Left cardiac atrium (tissue), 4 donors: ENCODE measurements at places on chromosomes 16 and 17. TPM values are rescaled to one million over a fixed set of nuclear protein-coding genes. Genes with fewer than 3 reads are reported as not detected.

Gene MSLN
- 12.6 TPM for total RNA-seq

Gene TPSAB1
- 17.3 TPM for total RNA-seq

Gene TEN1
- 10.2 TPM for total RNA-seq

Gene AATK
- 8.3 TPM for total RNA-seq

Gene KRTAP3-2
- total RNA-seq: not detected

Gene ERN1
- 11.4 TPM for total RNA-seq

- peak; percentile 63 for DNase-seq
Measured at GRCh38 chr17:1773696-1774181, 11.9 kb downstream of the SERPINF1 start.

DNA sequence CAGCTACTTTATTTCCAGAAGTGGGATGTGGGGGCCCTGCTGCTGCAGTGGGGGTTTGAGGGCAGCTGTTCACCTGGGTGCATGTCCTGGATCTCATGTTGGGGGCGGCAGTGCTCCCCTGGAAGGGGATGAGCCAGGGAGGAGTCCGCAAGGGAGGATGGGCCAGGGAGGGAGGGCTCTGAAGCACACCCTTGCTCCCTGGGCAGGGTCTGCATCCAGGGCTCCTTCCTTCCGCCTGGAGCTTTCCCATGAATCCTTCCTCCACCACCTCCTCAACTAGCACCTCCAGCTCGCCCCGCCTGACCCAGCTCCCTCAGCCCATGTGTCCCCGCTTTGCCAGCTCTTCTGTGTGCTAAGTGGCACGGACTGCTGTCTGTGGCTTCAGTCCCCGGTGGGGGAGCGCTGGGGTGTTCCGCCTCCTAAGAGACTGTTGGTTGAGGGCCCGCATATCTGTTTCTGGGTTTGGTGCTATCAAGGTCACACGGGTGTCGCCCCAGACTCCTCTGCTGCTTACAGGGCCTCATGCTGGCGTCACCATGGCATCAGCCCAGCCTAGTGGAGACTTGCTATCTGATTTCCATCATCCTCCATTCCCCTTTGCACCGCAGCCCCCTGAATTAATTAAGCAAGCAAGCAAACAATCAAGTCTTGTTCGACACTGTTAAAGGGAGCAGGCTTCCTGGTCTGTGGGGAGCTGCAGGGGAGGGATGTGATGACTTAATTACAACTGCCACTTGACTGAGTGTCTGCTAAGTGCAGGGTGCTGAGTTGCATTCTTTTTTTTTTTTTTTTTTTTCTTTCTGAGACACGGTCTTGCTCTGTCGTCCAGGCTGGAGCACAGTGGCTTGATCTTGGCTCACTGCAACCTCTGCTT is 71.8 kb downstream of the PRKCA start:
- DNase-seq: peak; percentile 27

DNA sequence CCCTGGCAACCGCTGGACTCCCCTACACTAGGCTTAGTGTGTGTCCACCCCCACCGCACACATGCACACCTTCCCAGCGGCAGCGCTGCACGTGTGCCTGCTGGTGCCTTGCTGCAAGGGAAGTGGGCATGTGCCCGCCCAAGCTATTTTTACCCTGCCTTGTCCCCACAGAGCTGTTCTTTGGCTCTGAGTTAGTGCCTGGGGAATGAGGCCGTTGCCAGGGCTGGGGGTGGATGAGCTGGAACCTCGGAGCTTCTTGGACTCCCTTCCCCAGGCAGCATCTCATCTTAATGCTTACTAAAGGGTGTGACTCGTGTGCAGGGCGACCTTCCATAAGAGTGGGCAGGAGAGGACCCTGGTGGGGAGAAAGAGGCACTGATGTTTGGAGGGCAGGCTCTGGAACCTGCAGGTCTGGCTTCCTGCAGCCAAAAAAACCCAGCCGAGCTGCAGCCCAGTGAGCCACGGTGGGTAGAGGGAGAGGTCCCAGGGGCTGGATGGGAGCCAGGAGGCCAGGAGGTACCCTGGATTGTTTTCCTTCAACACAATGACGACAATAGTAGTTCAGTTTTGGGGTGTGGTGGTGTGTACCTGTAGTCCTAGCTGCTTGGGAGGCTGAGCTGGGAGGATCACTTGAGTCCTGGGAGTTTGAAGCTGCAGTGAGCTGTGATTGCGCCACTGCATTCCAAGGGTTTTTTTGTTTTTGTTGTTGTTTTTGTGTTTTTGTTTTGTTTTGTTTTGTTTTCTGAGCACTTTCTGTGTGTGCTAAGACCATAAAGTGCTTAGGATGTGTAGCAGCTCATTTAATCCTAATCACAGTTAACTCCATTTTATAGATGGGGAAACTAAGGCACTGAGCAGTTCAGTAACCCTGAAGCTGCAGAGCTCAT is 119.1 kb downstream of the RAB11FIP4 start:
- DNase-seq: peak; percentile 48

DNA sequence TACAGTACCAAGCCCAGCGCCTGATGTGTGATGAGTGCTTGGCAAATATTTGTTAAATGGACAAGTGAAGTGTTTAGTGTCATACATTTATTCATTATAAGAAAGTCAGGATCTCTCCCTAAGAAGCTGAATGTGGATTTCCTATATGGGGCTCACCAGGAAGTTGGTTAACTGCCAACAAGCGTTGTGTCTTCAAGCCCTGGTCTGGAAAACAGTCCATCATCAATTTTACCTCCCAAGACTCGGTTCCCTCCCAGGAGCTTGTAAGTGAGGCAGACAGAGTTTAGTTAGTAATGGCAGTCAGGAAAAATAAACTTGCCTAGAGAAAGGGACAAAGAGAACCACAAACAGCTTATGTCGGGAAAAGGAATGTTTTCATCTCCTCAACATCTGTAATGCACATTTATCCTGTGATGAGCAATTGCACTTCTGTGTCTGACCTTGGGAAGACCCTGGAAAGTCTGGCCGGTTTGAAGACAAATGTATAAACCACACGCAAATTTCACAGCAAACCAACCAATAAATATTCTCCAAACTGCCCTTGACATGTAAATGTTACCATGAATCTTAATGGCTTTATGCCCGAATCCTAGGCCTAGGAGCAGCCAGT is 28.3 kb downstream of the C16orf95 start:
- DNase-seq: no peak

DNA sequence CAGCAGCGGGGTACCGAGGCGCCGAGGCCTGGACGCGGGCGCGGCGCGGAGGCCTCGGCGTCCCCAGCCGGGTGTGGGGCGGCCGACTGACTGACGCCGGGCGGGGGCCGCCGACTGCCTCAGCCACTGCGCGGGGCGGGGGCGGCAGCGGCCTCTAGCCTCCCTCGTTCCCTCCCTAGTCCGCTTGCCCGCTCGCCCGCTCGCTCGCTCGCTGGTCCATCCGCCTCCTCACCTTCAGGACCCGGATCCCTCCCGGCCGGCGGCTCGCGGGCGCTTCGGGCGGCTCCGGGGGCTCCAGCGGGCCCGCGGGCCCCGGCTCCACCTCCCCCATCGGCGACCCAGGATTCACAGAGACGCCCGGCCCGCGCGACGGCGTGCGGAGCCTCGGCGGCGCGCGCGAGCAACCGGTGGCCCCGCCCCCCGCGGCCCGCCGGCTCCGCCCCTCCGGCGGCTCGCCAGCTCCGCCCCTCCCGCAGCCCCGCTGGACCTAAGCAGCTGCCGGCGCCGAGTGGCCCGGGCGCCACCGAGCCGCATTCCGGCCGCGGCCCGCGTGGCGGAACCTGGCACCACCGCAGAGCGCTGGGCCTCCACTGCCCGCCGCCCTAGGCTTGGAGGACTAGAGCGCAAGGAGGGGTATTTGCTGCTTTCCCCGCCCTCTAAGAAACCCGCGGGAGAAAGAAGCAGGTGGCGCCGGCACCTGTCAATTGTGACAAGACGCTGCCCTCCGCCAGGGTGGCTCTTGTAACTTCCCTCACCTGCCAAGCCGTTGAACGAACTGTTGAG is 773 bp downstream of the PHLPP2 start:
- DNase-seq: peak; percentile 77

DNA sequence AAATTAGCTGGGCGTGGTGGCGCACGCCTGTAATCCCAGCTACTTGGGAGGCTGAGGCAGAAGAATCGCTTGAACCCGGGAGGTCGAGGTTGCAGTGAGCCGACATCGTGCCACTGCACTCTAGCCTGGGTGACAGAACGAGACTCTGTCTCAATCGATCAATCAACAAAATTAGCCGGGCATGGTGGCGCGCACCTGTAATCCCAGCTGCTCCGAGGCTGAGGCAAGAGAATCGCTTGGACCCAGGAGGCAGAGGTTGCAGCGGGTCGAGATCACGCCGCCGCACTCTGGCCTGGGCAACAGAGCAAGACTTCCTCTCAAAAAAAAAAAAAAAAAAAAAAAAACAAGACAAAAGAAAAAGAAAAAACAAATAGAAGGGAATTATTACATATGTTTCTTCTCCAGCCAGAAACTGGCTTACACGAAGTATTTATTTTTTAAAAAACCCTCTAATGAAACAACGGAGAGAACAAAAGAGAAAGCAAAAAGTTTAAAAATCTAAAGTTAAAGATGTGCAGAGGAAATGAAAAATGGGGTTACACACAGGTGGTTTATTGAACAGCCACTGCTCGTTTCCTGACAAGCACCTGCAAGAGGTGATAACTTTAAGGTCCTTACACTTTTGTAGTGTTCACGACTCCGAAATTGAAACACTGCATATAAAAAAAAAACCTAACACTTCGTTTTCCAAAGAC is 1.4 kb downstream of the SYNRG start:
- DNase-seq: no peak

GRCh38 chr17:29179232-29180033 is 765 bp downstream of the MYO18A start:
- DNase-seq: peak; percentile 70

DNA sequence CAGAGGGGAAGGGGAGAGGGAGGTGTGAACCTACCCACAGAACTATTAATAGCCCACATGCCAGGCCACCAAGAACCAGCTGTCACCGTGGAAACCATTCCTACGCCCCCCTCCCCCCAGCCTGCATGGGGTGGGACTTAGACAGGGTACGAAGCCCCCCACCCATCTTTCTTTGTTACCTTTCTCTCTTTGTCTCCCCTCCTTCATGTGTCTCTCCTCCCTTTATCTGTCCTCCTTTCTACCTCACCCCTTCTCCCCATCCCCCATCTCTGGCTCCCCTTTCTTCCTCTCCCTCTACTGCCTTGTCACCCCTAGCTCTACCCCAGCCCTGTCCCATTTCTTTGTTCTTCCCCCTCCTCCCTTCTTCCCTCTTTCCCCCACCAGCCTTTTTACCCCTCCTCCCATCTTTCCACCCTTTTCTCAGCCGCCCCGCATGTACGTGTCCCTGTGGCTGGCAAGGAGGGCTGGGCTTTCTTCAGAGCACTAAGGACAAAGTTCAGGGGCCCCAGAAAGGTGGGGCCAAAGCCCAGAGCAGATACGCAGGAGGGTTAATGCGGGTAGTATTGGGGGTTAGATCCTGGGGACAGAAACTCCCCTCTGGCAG is 8.0 kb downstream of the THRA start:
- no peak for DNase-seq

DNA sequence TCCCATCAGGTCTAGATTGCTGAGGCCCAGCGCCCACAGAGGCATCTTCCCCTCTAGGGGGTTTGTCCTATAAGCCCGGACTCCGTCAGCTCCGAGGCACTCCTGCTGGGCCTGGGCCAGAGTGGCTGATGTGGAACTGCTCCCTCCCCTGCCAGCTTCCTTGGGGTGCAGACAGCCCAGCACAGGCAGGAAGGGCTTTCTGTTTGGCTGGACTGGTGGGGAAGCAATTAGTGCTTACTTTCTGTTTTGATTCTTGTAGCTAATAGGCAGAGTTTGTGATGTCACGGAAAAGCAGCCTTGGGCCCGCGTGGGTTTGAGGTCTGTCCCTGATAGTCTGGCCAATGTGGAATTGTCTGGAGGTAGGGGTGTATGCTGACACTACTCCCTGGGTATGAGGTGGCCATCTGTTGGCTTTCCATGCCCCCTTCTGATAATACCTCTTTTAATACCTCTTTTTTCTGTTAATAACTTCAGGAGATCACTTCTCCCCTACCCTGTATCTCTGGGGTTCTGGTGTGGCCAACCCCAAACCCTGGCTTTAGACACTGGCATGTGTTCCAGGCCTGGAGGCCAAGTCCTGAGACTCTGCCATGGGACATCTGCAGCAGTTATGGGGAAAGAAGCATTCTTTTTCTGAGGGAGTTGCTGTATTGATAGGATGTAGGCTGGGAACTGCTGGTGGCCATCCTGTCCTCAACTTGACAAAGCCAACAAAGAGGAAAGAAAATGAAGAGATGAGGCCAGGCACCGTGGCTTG is 190.9 kb downstream of the RAB11FIP4 start:
- DNase-seq: peak; percentile 77

- no peak for DNase-seq
Measured at GRCh38 chr16:59878479-59878878, 1144.4 kb upstream of the GOT2 start.

GRCh38 chr16:11121914-11122692 is 133.9 kb downstream of the SOCS1 start:
- no peak for DNase-seq

DNA sequence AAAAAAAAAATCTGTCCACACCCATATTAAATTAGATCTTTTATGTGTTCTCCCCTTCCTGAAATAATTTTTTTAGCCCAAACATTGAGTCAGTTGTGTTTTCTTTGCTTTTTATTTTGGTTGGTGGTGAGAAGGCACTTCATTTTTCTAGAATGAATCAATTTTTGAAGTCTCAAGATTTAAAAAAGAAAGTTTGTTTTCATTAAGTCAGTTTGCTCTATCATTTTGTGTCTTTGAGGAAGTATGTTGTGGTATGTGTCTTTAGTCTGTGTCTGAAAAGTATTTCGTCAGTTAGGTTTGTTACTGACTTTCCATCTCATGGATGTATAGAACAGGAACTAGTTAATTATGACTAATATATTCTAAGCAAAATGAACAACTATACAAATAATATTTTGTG is 3.8 kb downstream of the IGF2BP1 start:
- no peak for DNase-seq

- no peak for DNase-seq
Measured at GRCh38 chr17:80759377-80759673, 214.7 kb downstream of the RPTOR start.
